Left ventricle myocardium superior (tissue), 1 donor: ENCODE measurements at places on chromosomes 2 and 18.

DNA sequence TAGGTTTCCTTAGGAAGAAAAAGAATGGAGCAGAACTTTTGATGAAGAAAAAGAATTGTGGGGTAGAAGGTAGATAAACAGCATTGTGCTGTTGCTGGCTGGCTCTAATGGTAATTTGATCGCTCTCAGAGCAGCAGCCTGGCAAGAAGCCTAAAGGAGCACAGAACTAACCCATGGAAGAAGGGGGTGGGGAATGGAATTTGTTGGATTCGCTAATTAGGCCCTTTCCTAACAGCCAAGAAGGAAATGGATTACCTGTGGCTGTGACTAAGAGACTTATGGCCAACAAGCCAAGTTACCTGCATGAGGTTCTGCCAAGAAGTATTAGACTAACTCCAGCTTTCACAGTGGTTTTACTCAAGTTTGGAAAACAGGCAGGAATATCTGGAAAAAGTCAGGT, 210.6 kb downstream of the IKZF2 start:
- DNase-seq = no peak

DNA sequence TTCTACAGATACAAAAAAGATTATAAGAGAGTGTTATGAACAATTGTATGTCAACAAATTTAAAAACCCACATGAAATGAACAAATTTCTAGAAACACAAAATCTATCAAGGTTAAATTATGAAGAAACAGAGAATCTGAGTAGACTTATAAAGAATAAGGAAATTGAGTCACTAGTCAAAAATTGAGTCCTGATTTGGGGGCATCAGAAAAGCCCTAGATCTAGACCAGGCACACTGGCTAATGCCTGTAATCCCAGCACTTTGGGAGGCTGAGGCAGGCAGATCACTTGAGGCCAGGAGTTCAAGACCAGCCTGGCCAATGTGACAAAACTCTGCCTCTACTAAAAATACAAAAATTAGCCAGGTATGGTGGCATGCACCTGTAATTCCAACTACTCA, 15.3 kb upstream of the SPR start:
- no peak for DNase-seq

- DNase-seq = no peak
Observed at GRCh38 chr2:176239031-176239430, 30.2 kb upstream of the MTX2 start.

- peak; percentile 92 for DNase-seq
Observed at GRCh38 chr2:159615367-159616285, 722 bp downstream of the BAZ2B start.

DNA sequence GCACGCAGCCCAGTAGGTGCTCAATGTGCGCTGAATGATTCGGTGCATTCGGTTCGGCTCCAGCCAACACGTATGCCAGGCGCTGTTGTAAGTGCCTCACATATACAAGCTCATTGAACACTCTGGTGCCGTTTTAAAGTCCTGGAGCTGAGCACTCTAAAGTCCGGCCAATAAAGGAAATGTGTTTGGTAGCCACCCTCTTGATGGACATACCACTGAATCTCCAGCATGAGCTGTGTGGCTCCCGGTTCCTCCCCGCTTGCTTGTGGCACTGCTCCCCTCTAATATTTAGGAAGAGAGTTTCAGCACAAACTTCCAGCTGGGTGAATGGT, 112.1 kb downstream of the MCFD2 start:
- no peak for DNase-seq

GRCh38 chr18:73758446-73758845, 389.2 kb downstream of the FBXO15 start:
- DNase-seq = no peak

- DNase-seq = no peak
Observed at GRCh38 chr2:101355401-101356054, 31.8 kb downstream of the CREG2 start.

DNA sequence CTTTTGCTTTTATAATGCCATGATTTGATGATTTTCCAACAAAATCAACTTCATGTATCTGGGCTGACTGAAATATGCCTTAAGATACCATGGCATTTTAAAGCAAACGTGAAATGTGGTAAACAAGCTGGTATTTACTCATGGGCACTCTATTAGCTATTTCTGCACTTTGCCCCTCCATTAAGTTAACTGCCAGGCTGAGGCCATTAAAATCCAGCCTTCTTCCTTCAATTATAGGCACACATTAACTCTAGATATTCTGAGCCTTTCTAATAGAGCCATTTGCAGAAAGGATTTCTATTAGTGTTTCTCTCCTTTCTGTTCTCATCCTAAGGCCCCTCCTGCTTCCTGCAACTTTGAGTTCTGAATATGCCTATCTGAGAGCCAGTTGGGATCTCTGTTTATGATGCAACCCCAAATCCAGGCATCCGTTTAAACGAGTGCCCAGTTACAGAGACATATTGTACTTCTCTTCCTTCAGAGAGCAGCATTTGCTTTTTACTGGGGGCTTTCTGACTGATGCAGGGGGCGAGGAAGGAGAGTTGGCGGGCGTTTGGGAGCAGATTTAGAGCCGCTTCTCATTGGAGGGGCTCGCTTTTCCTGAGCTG, 1.6 kb upstream of the KCNJ3 start:
- DNase-seq = no peak

DNA sequence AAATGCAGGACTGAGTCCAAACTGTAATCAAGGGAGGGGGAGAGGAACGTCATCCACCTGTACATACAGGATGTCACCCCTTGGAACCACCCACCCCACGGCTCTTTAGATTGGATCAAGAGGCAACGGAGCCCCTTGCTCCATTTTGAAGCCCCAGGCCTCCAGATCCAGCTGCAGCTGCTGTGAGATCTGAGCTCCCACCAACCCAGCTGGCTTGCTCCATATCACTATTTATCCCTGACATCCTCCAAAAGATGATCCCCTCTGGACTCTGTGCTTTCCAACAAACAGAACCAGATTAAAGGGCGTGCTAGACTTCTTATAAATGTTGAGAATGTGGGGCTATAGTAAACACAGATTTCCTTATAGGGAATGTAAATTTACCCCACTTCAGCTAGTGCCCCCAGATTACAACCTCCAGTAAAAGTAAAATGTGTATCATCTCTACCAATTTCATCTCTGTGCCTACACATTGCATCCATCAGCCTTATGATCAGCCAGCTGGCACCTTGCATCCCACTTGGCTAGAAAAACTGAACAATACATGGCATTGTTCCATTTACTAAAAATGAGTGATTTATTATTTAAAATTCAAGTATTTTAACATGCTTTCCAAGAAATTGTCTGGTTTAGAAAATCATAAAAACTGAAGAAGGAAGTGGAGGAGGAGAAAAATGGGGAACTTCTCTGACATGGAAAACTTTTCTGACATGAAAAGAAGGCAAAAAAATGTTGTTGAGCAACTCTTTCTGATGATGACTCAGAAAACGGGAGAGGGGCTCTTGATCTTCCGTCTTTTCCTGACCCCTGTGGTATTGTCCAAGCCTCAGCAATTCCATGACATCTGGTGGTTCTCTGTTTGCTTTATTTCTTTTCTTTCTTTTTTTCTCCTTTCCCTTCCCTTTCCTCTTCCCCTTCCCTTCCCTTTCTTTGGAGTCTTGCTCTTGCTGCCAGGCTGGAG, 262.6 kb upstream of the THUMPD2 start:
- no peak for DNase-seq

DNA sequence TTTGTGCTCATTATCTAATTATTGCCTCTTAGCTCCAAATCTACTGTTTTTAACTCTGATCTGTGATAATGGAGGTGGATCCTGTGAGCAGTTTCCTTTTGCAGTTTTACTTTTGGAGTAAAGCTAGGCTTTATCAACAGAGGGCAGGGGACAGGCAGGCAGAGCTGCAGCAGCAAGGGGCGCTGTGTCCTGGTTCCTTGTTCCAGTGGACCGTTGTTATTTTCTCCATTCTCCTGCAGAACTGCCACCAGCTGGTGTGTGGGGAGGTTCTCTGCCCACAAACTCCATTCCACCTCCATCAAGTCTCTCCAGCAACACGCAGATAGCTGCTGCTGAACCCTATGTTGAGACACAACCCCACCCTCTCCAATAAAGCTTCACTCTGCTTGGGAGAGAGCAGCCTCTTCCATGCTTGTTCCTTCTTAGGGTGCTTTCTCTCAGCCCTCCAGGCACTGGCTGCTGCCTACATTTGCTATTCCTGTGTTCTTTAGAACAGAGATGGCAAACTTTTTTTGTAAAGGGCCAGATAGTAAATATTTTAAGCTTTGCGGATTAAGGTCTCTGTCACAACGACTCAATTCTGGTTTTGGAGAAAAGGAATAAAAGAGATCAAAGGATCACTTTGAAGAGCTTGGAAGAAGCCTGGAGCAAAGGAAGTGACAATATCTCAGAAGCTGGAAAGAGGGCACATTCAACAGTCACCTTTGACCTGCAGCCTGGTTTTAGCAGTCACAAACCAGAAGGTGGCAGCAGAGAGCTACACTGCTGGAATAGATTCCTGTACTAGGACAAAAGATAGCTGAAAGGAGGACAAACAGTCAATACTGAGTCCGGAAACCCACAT, 208.8 kb downstream of the CCDC178 start:
- peak; percentile 39 for DNase-seq

GRCh38 chr18:23798824-23799223, 109.6 kb downstream of the LAMA3 start:
- DNase-seq = no peak

DNA sequence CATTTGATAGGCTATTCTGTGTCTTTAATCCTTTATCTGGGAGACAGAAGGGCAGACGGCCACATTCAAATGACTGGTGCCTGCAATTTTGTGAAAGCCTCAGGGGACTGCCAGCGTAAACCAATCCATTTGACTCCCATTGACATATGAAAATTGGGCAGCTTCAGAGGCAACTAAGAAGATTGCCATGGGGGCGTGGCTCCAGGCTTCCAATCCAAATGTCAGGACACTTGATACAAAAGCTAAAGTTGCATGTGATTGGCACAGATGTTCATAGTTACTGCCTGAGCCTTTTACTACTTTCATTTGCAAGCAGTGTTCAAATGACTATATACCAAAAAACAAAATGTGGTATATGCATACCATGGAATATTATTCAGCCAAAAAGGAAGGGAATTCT, 42.0 kb downstream of the SPC25 start:
- DNase-seq = no peak

DNA sequence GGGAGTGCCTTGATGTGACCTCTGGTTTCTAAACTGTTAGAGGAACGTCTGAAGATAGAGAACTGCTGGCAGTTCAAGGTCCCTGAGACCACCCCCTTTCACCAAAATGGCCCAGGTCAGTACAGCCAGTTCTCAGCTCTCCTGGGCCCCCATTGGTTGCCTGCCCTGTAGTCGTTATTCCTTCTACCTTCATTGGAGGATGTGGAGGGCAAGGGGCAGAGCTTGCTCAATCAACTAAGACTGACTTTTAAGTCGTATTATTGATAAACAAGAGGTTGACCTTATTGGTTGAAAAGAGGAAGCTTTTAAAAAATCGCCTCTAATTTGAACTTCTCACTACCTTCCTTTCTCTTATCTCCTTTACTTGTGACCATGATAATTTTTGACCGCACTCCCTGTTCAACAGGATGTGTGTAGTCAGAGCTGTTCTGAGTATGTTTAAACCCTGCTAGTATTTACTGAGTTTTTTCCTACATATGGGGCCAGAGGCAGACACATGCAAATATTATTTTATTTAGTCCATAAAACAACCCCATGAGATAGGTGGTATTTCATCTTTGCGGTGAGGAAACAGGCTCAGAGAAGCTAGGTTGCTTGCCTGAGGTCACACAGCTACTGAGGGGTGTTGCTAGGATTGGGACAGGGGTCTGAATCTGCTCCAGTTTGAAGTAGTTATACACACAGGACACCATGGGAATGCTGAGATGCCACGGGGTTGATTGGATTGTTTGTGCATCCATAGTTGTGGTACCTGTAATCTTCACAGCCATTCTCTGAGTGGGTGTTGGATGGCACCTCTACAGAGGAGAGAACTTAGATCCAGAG, 65.9 kb downstream of the TMEM247 start:
- DNase-seq = no peak

- no peak for DNase-seq
Observed at GRCh38 chr2:43223521-43224001, 2.8 kb downstream of the ZFP36L2 start.

DNA sequence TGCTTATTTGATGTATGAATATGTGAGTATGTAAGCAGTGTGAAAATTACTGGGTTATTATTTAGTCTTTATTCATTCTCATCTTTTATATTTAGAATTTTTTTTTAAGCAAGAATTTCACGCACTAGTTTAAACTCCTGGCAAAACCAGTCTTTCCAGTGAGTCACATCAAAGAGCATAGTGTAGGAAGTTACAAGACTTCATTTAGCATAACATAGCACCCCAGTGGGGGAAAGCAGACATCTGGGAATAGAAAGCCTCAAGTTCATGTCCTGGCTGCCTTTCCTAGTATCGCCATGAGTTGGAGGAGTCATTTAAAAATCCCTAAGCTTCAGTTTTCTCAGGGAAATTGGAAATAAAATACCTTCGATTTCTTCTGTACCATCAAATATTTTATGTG, 408.3 kb downstream of the NUP35 start:
- no peak for DNase-seq

GRCh38 chr2:118279005-118279404, 190.7 kb downstream of the INSIG2 start:
- no peak for DNase-seq

- no peak for DNase-seq
Observed at GRCh38 chr2:136024616-136025015, 39.2 kb upstream of the DARS1 start.

DNA sequence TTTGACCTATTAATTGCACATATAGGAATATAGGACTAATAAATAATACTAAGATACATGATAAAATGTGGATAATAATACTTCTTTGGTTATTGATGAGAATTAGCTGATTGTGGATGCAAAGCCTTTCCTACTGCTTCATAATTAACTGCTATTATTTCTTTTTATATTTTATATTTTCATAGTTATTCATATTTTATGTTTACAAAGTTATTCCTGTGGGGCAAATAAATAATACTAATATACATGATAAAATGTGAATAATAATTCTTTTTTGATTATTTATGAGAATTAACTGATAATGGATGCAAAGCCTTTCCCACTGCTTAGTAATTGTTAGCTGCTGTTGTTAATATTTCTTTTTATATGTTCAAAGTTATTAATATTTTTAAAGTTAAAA, 146.7 kb downstream of the EHBP1 start:
- no peak for DNase-seq

- DNase-seq = no peak
Observed at GRCh38 chr2:200869014-200869413, 4.6 kb upstream of the CLK1 start.

GRCh38 chr2:120531365-120531764, 185.4 kb downstream of the INHBB start:
- no peak for DNase-seq

- DNase-seq = no peak
Observed at GRCh38 chr2:234730066-234730640, 221.7 kb upstream of the SH3BP4 start.
